ENCODE measurements at places on chromosomes 3 and 15.
A peak's percentile ranks its signal among the peaks of the same experiment; 100 is the strongest.

DNA sequence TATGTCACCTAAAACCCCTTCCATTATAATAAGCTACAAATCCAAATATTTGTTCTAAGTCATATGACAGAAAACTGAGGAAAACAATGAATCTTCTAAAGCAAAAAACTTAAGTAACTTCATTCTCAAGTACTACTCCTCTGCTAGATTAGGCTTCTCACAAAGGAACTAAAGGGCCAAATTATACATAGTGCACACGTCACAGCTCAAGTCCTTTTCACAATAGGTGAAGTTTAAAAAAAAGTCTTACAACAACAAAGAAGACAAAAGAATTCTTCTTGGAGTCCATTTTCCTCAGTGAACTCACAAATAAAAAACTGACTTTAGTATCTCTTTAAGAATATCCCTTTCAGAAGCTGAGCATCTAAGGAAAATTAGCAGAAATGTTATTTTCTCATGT, 479.9 kb downstream of the MAGI1 start:
- DNase-seq = no peak

GRCh38 chr3:194224471-194225417, 88.8 kb downstream of the HES1 start:
- DNase-seq = no peak

DNA sequence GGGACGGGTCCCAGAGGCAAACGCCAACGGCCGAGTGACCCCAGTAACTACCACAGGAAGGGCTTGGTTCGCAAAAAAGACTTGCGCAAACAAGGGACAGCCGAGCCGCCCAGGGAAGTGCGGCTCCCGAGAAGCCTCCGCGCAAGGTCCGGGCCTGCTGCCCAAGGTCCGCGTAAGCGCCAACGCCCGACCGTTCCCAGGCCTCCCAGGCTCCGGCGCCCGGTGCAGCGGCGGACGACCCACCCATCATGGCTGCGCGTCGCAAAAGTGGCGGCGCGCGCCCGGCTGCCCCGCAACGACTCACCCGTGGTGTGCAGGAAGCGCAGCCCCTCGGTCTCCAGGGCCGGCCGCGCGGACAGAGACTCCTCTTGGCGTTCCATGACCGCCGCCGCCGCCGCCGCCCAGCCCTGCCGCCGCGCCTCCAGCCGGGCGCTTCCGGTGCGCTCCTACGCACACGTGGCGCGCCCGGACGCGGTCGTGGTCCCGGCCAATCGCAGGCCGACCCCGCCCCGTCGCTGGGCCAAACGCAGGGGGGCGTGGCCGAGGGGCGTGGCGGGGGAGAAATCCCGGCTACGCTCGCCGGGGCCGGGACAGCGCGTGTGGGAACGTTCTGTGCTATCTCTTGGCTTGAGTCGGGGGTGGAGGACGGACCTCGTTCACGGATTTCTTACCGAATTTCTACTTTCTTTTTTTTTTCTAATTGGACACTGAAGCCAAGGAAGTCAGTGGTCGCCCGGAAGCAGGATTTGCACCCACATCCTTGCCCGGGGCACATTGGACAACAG, at the start of gene SELENOS:
TSS of gene SELENOS (minus strand) at position 448 of the 785 bp plus-strand sequence. CDS start at position 380, 68 bp downstream.
- peak; percentile 91 for DNase-seq

GRCh38 chr3:65619451-65619881, 419.3 kb downstream of the MAGI1 start:
- no peak for DNase-seq

- no peak for DNase-seq
These were observed 35.9 kb upstream of the ZBTB38 start for GRCh38 chr3:141332416-141332815.

DNA sequence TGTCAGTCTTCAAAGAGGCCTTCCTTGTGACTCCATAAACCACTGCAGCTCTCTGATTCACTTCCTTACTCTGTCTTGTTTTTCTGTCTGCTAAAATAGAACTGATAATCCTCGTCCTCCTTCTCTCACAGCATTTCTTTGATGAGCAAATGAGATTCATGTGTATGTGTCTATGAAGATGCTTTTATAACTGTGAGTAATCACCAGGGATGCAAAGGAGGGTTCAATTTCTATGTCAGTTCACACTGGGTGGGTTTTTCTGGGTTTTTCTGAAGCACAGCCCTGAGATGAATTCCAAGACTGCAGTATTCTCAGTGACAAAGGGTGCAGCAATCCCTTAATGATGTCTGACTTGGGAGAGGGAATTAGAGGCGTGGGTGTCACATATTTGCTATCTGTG, 746.6 kb upstream of the CFAP20DC start:
- DNase-seq = no peak

DNA sequence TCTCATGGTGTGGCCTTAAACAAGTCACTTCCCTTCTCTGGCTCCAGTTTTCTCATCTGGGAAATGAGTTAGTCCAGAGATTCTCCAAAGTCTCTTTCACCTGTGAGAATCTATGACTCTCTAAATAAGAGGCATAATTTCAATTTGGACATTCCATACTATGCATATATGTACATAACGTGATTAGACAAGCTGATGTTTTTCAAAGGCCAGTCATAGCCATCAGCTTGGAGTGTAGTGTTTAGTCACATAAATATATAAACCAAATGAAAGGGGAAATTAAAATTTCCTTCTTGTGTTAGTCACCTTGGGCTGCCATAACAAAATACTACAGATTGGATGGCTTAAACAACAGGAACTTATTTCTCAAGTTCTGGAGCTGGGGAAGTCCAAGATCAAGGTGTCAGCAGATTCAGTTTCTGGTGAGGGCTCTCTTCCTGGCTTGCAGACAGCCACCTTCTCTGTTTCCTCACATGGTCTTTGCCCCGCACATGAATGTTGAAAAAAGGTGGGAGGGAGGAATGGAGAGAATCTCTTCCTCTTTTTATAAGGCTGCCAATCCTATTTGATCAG, 19.4 kb downstream of the TMEM41A start:
- DNase-seq = no peak

DNA sequence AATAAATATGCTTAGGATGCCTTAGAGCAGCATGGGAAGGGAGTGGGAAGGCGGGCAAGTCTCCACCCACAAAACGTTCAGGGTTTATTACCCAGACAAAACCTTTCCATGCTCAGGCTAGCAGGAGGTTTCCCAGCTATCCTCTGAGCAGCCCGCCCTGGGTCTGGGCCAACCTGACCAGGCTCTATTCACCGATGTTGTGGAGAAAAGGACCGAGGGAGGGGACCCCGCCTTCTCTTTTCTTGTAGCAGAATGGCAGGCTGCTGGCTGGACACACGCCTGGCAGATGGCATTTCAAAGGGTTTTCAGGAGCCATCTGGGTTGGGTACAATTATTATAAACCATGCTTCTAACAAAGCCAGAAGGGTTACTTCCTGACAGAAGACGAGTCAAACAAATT, 540.9 kb downstream of the MAGI1 start:
- DNase-seq = no peak

GRCh38 chr3:65318231-65318630, 630.4 kb upstream of the ADAMTS9 start:
- DNase-seq = no peak
